ENCODE measurements at places on chromosomes 2 and 18.

GRCh38 chr2:33420726-33421125 lies 55.7 kb upstream of the RASGRP3 start:
- DNase-seq: no peak

DNA sequence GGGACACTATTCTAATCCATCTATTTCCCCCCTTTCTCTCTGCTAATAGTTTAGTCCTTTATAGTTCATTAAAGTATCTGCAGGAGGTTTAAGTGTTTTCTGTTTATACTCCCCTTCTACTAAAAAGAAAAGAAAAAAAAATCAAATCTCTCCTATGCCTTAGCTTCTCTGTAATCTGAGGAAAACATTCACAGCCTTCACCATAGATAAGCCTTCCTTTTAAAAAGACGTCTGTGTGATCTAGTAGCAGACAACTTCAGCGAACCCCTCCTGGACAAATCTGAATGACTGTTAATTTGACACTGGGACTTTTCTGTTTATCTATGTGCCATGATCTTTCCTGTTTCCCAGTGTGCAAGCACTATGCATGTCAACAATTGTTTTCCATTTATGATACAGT lies 70.4 kb upstream of the CDH19 start:
- DNase-seq: no peak

DNA sequence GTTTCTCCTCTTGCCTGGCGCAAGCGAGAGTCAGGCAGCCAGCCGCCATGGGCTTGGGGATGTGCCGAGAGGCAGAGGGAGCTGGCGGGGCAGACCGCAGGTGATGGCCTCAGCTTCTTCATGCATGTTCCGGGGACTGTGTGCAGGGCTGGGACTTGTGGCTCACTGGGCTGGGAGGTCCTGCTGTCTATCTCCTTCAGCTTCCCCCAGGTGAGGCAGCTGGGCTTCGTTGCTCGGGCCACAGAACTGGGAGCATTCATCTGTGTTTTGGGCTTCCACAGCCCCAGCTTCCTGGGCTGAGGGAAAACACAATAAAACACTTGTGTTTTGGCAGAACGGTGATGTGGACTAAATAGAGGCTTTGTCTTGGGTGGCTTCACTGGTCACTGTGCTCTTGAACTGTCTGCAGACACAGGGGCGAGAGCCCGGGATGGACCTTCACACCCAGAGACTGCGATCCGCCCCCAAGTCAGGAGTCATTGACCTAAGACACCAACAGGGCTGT lies 93.5 kb downstream of the DYSF start:
- no peak for DNase-seq

DNA sequence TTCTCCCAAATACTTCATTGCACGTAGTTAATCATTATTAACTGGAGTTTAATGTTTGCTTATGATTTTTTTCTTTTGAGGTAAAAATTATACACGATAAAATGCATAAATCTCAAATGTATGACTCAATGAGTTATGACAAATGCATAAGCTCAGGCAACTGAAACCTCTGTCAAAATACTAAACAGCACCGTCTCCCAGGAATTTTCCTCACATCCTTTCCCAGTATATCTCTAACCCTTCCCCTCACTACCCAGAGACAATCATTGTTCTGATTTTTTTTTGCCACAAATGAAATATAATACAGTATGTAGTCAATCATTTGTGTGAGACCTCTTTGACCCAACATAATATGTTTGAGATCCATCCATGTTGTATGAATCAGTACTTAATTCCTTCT lies 606.5 kb downstream of the CPS1 start:
- no peak for DNase-seq

DNA sequence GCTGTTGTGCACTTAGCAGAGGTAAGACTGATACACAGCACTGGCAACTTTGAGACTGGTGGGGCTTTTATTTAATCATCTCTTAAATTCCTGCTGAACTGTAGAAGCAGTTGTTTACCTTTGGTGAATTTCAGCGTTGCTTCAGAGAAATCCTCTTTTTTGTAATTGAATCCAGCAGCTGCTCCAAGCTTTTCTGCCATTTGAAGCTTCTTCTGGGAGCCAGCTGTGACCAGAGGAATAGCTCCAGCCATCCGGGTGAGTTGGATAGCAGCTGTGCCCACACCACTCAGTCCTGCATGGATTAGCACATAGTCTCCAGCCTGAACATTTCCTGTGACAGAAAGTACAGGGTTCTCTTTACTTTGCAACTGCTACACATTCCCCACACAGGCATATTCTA lies 3.9 kb downstream of the TP53I3 start:
- peak; percentile 23 for DNase-seq

DNA sequence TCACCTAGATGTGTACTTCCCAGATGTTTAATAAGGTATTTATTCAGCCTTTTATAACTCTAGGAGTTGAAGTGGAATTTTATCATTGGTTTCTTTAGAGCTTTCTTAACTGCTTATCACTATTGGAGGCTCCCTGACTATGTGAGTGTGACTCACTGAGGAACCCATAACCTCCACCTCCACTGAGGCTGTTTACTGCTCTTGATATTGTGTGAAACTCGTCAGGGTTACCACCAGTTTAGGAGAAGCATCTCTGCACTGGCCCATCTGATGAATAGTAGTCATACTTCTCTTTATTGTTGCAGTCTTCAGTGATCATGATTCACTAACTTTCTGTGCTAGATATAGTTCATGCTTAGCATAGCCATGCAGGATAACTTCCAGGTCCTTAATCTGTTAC lies 79.6 kb upstream of the UBXN4 start:
- no peak for DNase-seq

- peak; percentile 38 for DNase-seq
These were observed 37.3 kb upstream of the GRP start for GRCh38 chr18:59182673-59183072.

DNA sequence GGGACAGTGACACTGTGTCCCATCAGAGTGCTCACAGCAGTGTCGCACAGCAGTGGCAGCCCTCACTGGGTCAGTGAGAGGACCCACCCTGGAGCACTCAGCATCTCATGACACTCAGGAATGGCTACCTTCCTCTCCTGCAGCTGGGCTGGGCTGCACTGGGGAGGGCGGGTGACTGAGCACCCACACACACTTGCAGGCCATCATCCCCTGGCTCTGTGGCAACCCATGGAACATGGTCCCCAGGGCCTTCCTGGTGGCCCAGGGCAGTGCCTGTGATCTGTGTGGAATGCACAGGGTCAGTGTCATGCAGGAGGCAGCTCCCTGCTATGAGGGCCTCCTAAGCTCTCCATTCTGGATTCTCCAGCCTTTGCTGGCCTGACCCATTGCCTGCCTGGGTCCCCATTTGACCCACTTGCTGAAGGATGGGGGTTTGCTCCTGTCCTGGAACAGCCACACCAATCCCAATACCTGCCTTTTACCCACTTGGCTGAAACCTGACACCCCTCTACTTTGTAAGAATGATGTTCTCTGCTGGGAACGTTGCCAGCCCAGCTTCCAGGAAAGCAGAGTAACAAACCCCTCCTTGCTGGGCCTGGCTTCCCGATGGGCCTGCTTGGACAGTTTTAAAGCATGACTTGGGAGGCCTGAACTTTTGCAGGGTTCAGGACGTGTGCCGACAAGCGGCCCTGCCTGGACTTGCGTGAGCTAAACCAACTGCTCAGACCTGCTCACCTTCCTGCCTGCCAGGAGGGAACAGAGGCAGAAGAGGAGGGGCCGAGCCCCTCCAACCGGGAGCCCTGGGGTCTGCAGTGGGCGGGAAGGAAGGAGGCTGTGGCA lies 13.7 kb downstream of the HS6ST1 start:
- peak; percentile 90 for DNase-seq

DNA sequence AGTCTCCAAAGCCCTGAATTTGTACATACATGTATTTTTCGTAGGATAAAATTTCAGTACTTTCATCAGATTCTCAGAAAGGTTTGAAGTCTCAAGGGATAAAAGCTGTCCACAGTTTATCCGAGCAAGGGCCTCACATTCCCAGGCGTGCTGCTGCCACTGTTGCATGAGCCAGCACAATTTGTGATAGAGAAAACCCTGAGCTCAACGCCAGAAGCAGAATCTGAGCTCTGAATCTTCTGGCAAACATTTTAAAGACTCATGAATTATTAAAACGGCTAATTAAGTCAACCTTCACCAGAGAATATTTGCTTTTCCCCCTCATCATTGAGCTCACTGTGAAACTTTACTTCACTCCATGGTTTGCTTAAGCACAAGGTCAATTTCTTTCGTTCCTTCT lies 38.5 kb upstream of the STPG4 start:
- no peak for DNase-seq

- DNase-seq: no peak
These were observed 78.2 kb upstream of the ITGB6 start for GRCh38 chr2:160278101-160278878.

GRCh38 chr2:123644053-123644452 lies 381.0 kb upstream of the CNTNAP5 start:
- DNase-seq: no peak

DNA sequence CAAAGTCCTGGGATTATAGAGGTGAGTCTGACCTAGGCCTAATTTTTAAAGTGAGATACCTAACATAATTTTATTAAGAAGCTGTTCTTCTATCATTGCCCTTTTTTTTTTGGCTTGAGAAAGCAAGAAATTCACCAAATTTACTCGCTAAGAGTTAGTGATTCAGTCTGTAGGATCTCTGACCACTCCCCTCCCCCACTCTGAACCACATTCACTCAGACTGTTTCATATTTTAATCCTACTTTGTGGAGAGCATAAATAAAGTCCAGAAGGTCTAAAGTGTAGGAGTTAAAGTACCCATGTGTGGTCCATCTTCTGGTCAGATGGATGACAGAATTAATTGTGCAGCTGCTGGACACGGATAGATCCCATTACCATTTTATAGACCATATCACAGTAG lies 115.8 kb upstream of the MGAT5 start:
- peak; percentile 30 for DNase-seq

DNA sequence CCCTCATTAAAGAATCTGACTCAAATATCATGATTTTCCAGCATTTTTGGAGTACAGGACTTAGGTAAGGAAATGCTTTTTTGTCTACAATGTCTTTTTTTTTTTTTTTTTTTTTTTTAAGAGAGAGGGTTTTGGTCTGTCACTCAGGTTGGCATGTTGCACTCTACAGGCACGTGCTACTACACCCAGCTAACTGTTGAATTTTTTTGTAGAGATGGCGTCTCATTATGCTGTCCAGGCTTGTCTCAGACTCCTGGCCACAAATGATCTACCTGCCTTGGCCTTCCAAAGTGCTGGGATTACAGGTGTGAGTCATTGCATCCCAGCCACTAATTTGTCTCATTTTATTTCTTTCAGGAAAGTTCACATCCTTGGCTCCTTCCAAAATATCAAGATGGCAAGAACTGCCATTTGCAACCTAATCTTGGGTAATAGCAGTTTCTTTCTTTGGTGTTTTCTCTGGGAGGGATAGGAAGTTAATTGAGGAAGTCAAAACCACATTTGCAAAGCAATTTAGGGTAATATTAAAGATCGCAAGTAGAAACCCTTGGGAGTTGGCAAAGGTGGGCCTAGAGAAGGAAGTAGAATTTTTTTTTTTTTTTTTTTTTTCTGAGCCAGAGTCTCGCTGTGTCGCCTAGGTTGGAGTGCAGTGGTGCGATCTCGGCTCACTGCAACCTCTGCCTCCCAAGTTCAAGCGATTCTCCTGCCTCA lies 15.5 kb downstream of the PNO1 start:
- no peak for DNase-seq

DNA sequence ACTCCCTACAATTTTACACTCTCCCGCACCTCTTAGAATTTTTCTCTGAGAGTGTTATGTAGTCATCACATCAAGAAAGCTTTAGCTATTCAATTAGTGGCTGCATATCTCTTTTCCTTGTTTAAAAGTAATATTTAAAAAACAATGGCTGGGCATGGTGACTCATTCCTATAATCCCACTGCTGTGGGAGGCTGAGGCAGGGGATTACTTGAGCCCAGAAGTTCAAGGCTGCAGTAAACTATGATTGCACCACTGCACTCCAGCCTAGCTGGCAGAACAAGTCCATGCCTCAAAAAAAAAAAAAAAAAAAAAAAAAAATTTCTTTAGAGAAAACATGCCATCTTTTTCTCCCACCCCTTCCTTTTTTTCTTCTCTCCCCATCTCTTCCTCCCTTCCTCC lies 44.3 kb downstream of the AQP4 start:
- no peak for DNase-seq

DNA sequence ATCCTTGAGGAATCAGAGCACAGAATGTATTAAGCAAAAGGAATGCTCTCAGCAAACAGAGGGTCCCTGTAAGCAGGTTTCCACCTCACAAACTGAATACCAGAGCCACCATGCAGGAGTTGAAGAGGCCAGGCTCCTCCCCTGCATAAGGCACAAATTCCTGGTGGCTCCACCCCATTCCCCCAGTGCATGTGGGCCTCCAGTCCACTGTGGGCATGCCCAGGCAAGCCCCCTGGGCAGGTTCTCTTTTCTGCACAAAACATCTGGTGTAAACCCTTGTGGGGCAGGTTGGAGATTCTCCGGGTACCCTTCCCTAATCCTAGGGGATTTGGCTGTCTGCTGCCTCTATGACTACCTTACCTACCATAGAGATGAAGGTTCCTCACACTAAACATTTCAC lies 166.5 kb downstream of the PTPRM start:
- DNase-seq: no peak

DNA sequence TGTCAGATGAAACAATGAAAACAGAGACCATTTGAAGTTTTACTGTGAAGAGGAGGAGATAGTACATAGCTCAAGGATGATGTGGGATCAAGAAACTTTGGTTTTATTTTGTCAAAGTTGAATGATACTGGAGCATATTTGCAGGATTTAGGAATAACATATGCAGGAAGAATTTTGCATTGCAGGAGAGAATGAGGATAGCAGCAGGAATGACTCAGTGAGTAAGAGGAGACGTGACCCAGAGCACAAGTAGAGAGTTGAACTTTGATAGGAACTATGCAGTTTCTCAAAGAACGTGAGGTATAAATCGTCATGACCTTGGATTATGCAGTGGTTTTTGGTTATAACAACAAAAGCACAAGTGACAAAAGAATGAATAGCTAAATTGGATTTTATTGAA lies 47.7 kb downstream of the MAPRE2 start:
- DNase-seq: peak; percentile 59

DNA sequence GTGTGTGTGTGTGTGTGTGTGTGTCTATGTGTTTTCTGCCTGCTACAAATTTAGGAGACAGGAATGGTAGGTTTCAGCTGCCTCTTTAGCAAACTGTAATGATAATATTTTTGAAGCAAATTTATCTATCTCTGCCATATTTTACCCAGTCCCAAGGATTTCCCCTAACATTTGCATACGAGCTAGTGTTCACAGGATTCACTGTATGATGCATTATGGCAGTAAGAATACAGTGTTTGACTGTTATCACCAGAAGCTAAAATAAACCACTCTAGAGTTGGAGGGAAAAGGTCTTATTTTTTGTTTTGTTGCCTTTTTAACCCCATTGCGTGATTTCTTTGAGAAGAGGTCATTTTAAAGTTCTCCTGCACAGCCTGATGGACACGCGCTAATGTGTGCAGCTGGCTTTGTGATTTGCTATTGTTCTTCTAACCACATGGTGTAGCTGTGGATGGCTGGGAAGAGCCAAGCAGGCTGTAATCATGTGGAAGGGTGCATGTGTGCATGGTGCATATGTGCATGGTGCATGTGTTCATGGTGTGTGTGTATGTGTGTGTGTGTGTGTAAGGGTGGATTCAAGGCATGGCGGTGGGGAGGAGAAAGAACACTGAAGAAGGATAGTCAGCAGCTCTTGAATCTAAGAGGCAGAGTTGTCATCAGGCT lies 62.4 kb downstream of the PLB1 start:
- no peak for DNase-seq
